ENCODE measurements at places on chromosomes 12 and 14. TPM values are rescaled to one million over a fixed set of nuclear protein-coding genes. Genes with fewer than 3 reads are reported as not detected.

DNA sequence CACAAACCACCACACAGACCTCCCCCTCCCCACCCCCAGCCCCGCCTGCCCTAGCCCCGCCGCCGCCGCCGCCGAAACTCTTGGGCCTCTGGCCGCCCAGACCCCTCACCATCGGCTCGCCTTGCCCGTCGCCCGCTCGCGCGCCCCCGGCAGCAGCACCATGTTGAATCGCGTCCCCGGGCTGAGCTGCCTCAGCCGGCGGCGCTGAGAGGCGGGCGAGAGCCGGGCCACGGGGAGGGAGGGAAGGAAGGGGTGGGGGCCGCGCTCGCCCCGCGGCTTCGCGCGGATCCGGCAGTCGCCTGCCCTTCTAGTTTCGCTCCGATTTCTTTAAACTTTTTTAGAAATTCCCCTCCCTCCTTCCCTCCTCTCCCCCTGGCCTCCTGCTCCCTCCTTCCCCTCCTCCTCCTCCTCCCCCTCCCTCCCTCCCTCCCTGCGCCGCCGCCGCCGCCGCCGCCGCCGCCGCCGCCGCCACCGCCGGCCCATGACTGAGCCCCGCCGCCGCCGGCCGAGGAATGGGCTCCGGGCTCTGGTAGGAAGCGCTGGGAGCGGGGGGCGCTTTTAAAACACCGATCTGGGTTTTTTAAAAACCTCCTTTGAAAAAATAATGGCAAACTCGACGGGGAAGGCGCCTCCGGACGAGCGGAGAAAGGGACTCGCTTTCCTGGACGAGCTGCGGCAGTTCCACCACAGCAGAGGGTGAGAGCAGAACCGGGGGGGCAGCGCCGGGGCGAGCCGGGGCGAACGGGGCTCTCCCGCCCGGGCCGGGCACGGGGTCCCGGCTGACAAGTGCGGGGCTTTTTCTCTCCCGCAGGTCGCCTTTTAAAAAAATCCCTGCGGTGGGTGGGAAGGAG is at the start of gene ARID2:
Gene ARID2 (plus strand): TSS at position 474 of the 851 bp plus-strand sequence. CDS start 131 bp downstream, at position 605.
- peak; percentile 59 for DNase-seq

GRCh38 chr14:106837870-106838269 is 1311.5 kb downstream of the TMEM121 start:
- DNase-seq = no peak

- no peak for DNase-seq
Measured at GRCh38 chr12:754851-755562, 2.6 kb downstream of the WNK1 start.

- no peak for DNase-seq
Measured at GRCh38 chr14:76324133-76324532, 51.8 kb upstream of the ESRRB start.

DNA sequence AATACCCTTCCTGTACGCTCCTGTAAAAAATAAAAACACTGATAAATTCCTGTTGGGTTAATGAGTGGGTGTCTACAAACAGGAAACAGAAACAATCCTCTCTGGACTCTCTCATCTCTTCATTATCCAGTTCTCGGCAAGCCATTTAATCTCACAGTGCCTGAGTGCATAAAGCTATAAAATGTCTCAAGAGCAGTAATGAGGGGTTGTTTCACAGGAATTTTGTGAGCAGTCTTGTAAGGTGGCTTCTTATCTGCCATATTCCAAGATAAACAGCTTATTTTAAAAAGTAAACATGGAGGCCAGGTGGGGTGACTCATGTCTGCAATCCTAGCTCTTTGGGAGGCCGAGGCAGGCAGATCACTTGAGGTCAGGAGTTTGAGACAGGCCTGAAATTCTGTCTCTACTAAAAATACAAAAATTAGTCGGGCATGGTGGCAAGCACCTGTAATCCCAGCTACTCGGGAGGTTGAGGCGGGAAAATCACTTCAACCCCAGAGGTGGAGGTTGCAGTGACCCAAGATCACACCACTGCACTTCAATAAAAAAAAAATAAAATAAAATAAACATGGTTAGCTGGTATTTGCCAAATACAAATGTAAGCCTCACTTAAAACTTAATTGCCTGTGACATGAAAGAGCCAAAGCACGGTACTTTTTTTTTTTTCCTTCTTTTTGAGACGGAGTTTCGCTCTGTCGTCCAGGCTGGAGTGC is 54.0 kb downstream of the CLIP1 start:
- DNase-seq = no peak

DNA sequence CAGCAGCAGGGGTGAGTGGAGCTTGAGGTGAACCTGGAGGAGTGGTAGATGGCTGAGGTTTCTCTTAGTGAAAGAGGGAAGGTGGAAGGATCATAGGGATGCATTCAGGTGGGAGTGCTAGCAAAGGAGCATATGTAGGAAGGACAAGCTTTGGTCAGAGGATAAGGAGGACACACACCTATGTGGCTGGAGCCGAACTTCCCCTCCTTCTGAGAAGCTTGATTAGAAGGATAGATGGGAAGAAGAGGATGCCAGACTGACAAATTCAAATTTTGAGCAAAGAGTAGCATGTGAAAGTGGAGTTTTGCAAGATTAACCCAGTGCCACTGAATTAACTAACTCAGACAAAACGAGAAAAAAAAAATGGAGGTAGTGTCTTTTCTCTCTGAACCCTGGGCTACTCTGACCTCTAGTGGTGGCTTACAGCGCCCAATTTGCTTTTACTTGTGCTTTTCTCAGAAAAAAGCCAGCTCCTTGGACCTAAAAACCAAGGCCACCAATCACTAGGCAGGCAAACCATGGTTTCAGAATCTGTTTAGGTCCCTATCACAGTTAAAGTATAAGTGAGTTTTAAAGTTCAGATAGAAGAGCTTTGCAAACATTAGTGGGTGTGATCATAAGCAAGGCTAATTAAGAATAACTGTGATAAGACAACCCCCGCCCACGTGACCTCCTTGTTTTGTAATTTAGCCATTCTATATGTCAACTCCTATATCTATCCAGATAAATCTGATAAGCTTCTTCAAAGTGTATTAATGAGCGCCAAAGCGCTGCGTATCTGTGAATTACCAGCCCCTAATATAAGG is 15.5 kb downstream of the EMP1 start:
- peak; percentile 62 for DNase-seq

DNA sequence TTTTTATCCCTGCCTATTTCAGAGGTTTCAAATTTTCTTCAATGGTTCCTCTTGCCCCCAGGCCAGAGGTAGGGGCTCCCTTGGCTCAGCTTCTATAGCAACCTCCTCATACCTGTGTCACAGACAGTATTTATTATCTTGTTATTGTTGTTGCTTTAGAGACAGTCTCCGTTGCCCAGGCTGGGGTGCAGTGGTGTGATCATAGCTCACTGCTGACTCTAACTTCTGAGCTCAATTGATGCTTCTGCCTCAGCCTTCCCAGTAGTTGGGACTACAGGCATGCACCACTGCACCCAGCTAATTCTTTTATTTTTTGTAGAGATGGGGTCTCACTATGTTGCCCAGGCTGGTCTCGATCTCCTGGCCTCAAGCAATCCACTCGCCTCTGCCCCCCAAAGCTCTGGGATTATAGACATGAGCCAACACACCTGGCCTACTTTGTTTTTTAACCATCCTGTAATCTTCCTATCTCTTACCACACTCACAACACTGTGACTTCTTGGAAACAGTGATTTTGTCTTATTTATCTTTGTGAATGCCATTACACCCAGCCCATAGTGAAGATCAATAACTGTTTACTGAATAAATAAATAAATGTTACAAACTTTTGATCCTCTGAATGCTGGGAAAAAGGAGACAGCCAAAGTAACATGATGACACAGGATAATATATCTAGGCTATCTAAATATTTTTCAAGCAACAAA is 95.9 kb downstream of the PHLDA1 start:
- DNase-seq = no peak

DNA sequence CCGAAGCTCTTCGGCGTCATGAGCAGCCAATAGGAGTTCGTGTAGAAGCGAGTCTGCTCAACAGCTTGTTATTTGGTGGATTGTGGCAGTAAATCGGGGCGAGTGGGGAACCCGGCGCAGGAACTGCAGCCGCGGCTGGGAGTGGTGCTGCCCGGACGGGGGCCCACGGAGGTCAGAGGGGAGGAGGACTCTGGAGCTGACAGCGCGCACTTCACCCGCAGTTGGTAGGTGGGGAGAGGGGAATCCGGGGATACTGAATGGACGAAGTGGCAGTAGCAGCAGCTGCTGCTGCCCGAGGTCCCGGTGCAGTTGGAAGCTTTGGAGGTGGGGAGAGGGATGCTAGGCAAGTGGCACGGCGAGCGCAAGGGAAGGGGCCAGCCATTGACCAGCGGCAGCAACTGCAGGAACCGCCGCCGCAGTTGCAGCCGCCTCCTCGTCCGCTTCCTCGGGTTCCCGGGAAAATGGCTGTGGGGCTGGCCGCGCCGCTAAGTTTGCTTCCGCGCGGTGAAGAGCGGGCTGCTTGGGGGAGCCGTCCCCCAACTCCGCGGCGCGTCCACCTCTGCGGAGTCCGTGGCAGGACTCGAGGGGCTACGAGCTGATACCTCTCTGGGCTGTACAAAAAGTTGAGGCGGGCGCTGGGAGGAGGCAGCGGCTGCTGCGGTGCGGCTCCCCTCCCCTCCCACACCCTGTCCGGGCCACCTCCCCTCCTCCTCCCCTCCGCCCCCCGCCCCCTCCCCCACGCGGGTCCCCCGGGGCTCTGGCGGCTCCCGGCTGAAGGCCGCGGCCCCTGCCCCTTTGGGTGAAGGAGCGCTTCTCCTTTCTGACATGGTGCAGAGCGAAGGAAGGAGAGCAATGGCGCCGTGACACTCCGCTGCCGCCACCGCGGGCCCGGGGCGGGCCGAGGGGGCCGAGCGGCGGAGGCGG is at the start of gene ARID4A:
Gene ARID4A (plus strand): TSS at position 79 of the 924 bp plus-strand sequence. CDS start 1,300 bp downstream, outside the sequence.
- DNase-seq = peak; percentile 87

Gene AQP2
- not detected for total RNA-seq

DNA sequence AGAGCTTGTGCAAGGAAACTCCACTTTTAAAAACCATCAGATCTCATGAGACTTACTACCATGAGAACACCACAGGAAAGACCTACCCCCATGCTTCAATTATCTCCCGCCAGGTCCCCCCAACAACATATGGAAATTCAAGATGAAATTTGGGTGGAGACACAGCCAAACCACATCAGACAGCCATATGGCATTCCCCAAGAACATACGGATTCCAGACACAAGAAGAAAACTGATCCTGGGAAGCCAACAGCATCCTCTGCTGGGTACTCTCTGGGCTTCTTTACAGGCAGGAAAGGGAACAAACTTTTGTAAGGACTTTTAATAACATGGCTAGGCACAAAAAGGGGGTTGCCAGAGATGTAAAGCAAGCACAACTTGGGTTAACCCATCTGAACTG is 127.2 kb downstream of the TMEM132C start:
- DNase-seq = no peak

Gene CNTN1
- not detected for total RNA-seq

Gene OTX2
- total RNA-seq = not detected

DNA sequence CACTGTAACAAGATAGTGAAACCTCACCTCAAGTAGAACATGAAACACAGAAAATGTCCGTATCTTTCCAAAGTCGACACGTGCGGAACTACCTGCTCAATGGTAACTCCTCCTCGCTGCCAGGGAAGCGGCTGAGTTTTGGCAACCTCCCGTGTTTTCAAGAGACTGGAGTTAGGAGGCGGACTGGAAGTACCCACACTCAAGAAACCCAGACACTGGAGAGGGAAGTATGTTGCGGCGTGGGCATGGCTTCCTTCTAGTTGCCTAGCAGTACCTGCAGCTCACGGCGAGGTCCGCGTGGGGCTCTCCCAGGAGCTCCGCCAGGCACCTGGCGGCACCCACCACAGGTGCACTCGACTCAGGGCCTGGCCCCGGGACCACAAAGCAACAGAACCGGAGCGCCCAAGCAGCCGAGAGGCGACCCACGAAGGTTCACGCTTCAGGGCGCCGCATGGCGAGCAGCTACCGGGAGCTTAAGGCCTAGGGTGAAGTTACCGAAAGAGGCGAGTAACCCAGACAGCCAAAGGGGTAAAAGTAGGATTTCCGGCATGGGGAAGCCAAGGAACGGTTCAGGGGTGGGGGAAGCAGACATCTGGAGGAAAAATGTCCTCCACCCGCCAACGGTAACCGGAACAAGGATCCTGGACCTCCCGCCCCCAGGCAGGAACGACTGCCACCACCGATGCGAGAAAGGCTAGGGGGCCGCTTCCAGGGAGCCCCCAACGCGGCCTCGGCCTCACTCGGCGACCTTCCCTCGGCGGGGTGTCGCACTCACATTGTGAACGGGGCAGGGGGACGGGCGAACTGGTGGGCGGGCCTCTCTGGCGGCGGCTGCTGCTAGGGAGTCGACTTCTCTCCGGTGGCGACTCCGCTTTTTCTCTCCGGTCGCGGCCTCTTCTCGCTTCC is 608 bp downstream of the PTGES3 start:
- peak; percentile 45 for DNase-seq

- no peak for DNase-seq
Measured at GRCh38 chr12:3667485-3667884, 85.4 kb downstream of the CRACR2A start.

Gene BEGAIN
- 2.5 TPM for total RNA-seq

DNA sequence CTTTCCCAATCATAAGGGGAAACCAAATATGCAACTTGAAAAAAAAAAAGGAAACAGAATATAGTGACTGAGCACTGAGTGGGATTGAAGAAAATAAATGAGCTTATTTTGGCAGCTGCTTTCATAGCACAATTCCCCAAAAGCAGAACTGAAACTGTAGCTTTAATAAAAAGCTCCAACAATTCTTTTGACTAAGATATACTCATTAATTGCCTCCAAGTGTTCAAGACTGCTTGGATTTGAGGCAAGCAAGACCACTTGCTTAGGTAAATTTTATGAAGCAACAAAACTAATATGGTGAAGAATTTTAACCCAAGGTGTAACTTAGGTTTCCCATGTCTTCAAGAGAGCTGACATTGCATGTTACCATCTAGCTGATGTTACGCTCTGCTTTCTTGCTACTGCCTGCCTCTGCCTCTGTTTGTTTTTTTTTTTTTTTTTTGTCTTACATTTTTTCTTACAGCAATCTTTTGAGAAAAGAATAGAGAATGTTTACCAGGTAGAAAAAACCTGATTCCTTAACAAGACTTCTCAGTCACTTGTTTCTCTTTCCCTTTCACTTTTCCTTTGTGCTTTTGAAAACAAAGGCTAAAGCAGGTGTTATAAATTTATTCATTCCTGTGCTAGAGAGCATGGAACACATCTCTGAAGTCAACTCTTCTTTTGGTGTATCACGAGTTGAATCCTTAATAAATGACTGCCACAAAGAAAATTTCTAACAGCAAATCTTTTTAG is 134.4 kb downstream of the BCAT1 start:
- DNase-seq = no peak
